ENCODE measurements at places on chromosomes 2 and 18.

- no peak for DNase-seq
These were observed 44.9 kb downstream of the CPO start for GRCh38 chr2:206984206-206984605.

- no peak for DNase-seq
These were observed 238.6 kb upstream of the TNP1 start for GRCh38 chr2:217098435-217098834.

GRCh38 chr18:75364512-75365253 lies 62.8 kb downstream of the SMIM21 start:
- DNase-seq = no peak

DNA sequence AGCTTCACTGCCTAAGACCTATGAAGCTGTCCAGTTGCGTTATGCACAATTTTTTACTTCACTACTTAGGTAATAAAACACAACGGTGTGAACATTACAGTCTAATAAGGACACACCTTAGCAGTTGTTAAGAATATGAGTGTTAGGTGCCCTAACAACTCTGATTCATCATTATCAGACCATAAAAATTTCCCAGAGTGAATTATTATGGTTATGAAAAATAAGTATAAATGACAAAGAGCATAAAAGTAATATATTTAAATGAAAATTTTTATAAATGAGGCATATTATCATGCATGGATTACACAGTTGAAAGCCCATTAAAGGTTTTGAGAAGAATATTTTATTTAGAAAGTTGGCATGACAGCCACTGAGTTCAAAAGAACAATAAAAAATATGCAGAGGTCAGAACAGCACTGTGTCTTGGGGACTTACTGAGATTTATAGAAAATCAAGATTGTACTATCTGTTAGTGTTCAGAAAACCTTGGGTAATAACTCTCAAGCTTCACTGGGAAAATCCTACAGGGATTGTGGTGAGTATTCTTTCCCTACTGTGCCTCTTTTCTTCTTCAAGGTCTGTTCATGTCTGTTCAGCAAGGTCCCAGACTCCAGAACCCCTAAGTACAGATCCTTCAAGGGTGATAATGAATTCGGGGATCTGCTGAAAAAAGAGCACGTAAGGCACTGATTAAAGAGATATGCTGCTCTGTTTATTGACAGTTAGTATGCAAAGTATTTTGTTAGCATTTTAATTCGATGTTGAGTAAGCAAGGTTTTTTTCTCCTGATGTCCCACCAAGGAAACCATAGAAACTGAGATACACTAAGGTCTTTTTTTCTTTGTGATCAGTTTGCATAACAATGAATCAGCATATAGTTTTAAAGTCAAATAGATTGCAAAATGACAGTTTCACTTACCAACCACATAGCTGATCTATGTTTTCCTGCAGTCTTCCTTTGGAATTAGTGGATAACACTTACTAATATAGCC lies 250.0 kb downstream of the DSEL start:
- no peak for DNase-seq

DNA sequence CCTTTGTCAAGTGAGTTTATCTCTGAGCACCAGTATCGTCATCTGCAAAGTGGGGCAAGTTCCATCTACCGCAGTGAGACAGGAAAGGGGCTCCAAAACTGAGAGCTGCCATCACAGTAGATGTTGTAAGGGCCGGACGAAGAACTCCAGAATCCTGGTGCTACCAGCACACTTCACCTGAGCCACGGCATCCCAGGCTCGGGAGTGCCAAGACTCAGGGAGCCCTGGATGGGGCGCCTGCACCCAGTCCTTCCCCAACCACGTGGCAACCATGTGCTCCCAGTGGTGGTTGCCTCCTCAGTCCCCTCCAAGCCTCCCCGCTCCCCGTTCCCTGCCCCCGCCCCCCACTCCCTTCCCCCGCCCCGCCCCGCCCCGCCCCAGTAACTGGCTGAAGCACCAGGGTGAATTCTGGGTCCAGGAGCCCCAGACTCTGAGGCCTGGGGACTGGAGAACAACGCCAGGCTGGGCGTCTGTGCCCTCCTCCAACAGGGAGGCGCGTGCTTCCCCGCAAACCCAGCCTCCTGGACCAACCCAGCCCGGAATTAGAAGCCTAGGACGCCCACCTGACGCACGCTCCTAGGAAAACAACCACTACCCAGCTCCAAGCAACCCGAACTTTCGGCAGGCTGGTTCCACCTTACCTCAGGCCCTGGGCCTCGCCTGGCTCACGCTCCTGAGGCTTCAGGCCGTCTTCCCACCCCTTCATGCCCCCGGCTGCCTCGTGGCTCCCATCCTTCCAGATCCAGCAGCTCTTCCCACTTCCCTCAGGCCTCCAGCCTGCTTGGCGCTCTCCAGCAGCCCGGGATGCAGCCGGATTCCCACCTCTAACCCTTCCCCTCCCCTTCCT lies 67.6 kb downstream of the LAMA3 start:
- DNase-seq = no peak

DNA sequence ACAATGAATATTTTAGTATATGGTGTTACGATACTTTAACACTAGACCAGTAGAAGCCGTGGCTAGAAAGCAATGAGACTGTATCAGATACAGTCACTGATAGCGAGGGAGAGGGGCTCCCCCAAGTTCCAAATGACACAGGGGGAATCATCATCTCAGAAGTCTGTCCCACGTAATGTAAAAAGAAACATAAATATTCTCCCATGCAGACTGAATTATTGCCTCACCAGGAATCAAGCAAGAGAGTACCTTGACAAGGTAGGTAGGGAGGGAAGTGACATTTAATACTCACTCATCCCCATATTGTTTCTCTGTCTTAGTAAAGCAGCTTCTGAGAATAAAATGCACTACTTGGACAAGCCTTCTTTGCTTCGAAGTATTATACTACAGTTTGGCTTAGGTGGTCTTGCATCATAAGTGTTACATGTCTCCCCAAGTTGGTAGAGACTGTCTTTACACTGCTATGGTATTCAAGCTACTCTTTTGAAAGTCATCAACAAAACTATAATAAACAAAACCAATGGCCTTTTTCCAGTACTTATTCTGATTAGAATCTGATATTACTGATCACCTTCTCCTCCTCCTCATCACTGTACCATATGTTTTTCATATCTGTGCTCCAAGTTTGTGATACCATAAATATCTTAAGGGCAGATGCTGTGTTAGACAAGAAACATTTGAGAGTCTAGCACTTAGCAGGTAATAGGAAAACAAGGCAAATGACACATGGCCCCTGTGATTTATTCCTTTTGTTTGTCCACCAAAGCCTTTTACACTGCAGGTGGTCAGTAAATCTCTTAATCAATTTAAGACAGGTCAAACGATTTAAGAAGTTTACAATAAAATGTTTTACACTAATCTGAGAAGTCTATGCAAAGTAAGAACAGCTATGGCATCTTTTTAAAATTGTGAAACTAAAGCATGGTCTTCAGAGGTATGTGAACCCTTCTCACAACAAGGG lies 2.7 kb downstream of the LAPTM4A start:
- DNase-seq = no peak

- no peak for DNase-seq
These were observed 218.8 kb downstream of the HDAC4 start for GRCh38 chr2:239181903-239182581.

GRCh38 chr2:171347591-171348032 lies 86.2 kb downstream of the METTL8 start:
- no peak for DNase-seq

DNA sequence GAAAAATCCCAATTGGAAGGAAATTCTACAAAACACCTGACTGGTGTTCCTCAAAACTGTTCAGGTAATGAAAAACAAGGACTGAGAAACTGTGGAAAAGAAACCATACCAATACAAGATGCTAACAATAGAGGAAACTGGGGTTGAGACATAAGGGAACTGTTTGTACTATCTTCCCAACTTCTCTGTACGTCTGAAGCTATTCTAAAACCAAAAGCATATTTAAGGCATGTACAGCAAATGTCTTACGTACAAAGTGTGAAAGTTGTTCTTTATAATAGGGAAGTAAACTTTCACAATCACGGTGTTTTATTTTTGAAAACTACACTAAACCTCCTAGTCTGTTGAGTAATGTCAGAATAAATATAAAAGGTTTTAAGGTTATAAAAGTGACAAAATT lies 776.1 kb upstream of the RAB6C start:
- DNase-seq = no peak

DNA sequence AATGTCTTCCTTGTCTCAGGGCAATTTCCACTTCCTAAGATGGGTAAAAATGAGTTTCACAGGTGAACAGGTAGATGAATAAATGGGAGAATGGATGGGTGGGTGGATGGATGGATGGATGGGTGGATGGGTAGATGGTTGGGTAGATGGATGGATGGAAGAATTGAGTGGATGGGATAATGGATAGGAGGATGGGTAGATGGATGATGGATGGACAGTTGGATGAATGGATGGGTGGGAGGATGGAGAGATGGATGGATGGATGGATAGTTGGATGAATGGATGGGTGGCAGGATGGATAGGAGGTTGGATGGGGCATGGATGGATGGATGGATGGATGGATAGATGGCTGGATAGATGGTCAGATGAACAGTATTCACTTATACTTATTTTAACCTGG lies 90.9 kb downstream of the LRRC30 start:
- DNase-seq = no peak

DNA sequence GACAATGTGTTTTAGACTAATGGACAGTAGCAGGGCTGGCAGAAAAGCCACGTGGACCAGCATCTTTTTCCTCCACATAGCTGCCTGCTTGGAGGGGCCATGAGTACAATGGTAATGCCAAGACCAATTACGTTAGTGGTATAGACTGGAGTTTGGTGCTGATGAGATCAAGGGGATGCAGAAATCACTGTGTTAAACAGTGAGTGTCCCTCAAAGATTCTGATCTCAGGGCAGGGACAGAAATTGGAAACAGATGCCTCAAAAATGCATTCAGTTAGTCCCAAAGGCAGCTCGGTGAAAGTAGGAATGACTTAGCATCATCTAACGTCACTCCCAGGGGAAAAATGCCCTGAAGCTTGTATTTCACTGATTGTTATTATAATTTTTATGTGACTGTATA lies 72.4 kb downstream of the SLC16A14 start:
- no peak for DNase-seq

- DNase-seq = no peak
These were observed 85.2 kb downstream of the BIRC6 start for GRCh38 chr2:32442020-32442467.

- DNase-seq = peak; percentile 63
These were observed at the start of gene ITGA6 for GRCh38 chr2:172427256-172427989. TSS of gene ITGA6 (plus strand) at chr2:172427586.
